ENCODE measurements at places on chromosomes 12 and 14.

DNA sequence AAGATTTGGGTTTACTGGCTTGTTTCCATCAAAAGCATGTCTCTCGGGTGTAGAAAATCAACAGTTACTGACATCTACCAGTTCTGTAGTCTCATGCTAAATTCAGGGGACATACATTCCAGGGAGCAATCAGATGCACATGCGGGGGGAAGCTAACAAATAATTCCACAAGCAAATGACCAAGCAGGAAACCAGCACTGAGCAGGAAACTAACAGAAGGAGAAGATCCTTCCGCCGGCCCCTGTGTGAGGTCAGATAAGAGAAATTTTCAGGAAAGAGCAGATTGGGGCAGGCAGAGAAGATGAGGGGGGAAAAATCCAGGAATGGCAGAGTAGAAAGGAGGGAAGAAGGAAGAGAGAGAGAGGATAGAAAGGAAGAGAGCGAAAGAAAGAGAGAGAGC, 127.6 kb upstream of the TMCC3 start:
- DNase-seq: no peak

DNA sequence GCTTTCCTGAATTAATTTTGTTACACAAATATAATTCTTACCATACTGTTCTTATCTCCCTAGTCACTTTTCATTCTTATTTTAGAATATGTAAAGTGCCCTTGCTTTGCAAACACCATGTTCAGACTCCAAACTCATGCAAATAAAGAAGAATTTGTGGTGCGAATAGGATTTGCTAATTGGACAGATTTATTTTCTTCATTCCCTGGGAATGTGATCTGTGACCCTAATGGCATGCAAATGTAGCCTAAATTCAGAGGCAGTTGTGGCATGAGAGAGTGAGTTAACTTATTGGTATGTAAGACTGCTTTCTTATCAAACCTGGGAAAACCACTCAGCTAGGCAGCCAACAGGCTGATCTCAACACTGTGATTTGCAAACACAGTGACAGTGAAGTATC, 10.0 kb downstream of the CAPZA3 start:
- DNase-seq: no peak

GRCh38 chr12:31991815-31992214, 32.6 kb downstream of the RESF1 start:
- no peak for DNase-seq

DNA sequence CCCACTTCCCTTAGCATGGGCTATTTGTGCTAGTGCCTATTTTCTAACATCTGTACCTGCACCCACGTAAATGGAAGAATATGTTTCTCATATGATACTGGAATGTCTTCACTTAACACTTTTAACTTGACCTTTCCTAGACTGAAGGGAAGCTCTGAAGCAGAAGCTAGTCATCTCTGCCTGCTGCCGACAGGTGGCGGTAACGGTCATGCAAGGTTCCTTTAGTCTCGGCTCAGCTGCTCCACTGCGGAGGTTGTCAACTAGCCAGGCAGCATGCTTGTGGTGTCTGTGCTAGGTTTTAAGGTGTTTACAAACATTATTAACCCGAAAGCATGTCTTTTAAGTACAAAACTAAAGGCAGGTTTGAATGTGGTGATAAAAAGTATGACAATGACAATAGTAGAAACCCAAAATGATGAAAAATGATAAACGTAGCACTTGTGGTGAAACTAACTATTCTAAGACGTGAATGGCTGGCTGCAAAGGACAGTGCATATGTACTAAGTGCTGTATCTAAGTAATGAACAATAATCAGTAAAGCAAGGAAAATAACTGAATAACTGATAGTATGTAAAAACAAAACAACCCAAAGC, 117.2 kb downstream of the GRIN2B start:
- peak; percentile 86 for DNase-seq

GRCh38 chr14:31933716-31934115, 143.4 kb upstream of the ARHGAP5 start:
- no peak for DNase-seq

- DNase-seq: no peak
Observed at GRCh38 chr14:47852278-47852677, 176.9 kb upstream of the MDGA2 start.

DNA sequence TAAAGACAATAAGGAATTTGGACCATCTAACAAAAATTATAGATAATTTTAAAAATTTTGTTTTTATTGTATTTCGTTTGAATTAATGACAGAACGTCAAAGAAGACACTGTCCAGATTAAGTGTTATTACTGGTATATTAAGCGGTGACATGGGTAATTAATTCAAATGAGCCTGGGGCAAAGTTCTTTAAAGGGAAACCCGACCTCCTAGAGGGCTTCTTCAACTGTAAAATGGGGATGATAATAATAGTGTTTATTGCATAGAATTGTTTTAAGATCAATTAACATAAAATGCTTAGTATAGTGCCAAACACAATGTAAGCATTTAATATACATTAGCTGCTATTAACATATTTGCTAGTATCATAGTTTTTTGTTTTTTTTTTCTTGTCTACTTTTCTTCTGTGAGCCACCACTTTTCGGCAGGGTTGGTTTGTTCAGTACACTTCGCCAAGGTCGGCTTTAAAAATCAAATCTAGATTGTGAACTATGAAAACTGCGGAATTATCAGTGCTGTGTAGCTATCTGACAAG, 514 bp upstream of the LARP4 start:
- DNase-seq: no peak

DNA sequence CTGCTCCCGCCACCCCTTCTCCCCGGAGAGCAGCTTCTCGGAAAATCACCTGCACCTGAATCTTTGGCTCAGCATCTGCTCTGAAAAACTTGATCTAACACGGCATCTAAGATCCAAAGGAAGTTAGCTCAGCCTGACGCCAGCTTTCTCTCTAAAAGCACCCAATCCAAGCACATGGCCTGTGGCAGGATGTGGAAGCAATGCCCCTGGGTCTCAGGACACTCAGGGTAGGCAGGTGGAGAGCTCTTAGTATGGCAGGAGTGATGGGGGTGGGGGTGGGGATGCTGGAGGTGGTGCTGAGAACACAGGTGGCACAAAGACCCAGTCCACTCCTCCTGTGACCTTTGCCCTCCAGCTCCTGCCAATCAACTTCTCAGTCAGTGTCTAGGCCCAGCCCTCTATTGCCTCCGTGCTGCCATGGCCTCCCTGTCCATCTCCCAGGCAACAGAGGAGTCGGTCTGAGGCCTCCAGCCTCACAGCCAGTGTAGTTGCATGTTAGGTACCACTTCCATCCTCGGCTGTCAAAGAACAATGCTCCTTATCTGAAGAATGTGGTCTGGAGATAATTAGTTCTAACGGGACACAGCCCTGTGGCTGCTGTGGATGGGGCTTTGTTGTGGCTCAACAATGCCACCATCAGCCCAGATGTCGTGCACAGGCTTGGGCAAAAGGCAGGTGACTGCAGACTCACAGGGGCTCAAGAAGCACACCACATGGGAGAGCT, 180.0 kb upstream of the C14orf180 start:
- no peak for DNase-seq

GRCh38 chr12:15546102-15546701, 223.9 kb downstream of the PTPRO start:
- DNase-seq: no peak

- no peak for DNase-seq
Observed at GRCh38 chr14:101554991-101555668, 6.2 kb upstream of the DIO3 start.

- DNase-seq: no peak
Observed at GRCh38 chr14:26389646-26390508, 208.0 kb downstream of the NOVA1 start.

GRCh38 chr14:71765505-71765904, 166.7 kb upstream of the RGS6 start:
- DNase-seq: no peak

DNA sequence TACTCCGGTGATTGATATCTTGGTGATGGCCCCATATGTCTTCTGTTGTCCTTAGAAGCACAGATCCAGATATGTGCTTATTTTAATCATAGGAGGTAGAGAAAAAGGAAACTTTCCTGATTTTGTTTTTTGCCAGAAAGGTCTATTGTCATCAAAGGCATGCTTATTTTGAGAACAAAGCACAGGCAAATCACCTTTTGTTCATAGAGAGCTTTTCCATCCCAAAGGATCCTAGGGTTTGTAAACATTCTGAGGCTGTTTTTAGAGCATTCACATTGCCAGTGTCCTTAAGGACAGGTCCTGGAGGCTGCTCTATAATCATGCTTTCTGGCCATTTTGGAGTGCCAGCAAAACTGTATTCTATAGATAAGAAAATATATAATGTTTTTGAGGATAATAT, 148.5 kb upstream of the SEL1L start:
- DNase-seq: no peak

DNA sequence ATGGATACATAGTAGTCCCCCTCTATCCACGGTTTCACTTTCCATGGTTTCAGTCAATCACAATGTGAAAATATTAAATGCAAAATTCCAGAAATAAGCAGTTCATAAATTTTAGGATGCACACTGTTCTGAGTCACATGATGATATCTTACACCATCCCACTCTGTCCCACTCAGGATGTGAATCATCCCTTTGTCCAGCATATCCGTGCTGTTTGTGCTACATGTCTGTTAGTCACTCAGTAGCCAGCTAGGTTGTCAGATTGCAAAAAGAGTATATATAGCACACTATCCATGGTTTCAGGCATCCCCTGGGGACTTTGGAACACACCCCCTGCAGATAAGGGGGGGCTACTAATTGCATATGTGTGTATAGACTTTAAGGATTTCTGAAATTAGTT, 8.1 kb upstream of the NAA30 start:
- no peak for DNase-seq

DNA sequence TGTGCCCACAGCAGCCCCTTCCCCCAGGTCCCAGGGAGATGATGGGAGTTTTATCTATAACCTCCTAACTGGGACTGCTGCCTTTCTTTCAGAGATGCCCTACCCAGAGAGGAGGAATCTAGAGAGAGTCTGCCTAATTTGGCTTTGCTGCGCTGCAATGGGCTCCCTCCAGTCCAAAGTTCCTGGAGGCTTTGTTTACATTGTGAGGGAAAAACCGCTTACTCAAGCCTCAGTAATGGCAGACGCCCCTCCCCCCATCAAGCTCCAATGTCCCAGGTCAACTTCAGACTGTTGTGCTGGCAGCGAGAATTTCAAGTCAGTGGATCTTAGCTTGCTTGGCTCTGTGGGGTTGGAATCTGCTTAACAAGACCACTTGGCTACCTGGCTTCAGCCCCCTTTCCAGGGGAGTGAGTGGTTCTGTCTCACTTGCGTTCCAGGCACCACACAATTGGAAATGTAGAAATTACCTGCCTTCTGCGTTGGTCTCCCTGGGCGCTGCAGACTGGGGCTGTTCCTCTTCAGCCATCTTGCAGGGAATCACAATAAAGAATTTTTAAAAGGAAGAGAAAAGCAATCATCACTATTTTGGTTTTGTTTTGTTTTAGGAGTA, 262.5 kb downstream of the FOXG1 start:
- DNase-seq: no peak

DNA sequence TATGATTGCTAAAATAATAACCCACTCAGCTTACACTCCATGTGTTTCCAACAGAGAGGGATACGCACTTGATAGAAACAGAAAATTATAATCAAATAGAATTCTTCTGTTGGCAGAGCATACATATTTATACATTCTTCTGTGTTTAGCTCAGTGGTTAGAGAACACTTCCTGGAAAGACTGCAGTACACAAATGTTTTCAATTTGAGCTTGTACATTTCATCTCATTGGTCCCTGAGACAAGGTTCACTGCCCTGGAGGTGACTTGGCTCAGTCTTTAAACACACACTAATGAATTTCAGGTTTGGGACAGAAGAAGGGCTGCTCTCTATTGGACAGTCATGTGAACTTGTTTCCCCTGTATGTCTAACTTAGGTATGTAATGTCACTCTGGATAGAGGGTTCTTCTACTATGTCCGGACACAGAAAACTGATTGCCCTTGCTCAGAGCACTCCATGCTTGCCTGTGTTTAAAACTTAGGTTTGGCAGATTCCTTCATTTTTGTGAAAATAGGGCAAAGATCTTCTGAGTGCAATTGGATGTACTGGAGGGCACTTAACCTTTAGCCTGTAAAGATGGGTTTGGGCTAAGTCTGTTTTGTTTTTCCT, 22.9 kb downstream of the PROX2 start:
- DNase-seq: no peak

DNA sequence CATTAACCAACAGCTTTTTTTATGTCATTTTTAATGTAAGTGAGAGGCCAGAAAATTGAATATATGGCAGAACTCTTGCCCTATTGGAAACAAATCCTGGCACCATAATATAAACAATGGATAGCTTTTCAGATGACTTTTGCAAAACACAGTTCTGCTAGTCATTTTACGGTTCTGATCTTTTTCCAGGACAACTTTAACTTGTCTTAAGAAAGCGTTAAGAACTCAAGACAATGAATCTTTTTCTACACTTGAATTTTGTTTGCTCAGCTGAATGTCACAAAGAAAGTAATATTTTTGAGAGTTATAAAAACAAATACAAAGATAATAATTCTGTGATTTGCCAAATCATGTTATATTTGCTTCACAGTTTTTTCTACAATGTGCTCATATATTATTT, 13.2 kb downstream of the KERA start:
- DNase-seq: no peak

DNA sequence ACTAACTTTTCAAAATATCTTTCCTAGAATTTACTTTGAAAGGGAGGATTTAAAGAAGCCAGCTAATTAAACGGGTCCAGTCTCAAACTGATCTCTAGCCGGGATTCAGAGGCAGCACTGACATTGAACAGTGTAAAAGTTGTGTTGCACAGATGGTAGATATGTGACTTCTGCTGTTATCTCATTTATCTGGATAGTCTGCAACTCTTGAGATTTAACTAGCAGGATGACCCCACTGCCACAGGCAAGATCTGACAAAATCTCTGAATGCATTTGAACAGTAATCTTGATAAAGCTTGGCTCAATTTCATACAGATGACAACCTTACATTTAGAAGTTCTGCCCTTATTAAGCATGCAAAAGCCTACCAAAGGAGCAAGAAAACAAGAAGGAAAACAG, 138.0 kb upstream of the CPNE8 start:
- no peak for DNase-seq

DNA sequence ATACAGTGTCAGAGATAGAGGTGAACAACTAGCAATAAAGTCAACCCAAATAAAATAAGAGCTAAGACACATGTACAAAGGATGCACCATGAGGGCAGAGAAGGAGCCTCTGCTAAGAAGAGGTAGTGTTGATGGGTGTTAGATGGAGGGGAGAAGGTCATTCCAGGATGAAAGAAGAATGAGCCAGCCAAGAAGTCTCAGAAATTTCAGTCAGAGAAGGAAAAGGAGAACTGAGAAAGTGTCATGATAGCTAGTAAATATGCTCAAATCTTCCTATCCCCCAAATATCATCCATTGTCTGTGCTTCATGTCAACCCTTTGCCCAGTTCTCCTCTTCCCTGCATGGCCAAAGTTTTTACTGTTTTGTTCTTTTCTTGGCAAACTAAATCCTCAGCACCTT, 225.2 kb upstream of the BTG1 start:
- no peak for DNase-seq

- DNase-seq: no peak
Observed at GRCh38 chr14:21672116-21672515, 1.5 kb downstream of the OR4E1 start.

- no peak for DNase-seq
Observed at GRCh38 chr14:51370758-51371386, 130.8 kb downstream of the TMX1 start.

All from upper lobe of right lung (tissue), 1 donor.